ENCODE measurements at places on chromosomes 13 and 19.

GRCh38 chr13:30394751-30395191 is 27.5 kb upstream of the UBE2L5 start:
- no peak for DNase-seq

GRCh38 chr19:44131955-44132354 is 9.4 kb upstream of the ZNF234 start:
- no peak for DNase-seq

DNA sequence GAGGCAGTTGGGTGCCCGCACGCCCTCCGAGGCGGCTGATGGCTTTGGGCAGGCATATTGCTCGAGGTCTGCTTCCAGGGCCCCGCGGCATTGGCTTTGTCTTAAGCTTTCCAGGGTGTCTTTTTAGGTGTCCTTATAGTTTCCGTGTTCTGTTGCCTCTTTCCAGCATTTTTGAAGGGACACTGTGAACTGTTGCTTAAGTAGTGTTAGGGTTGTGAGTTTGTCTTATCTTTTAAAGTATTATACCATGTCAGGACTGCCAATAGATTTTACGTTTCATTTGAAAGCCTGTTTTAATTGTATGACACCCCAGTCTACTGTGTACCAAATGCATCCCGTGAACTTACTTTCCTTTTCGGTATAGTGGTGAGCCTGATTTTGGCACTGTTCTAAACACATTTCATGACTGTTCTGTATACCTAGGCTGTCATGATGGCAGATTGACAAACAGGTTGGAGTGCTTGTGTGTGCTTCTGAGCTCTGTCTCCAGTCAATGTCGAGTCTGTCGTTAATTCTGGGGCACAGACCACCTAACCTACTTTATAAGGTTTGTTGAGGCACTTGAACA is 656 bp downstream of the PCCA start:
- DNase-seq: no peak

DNA sequence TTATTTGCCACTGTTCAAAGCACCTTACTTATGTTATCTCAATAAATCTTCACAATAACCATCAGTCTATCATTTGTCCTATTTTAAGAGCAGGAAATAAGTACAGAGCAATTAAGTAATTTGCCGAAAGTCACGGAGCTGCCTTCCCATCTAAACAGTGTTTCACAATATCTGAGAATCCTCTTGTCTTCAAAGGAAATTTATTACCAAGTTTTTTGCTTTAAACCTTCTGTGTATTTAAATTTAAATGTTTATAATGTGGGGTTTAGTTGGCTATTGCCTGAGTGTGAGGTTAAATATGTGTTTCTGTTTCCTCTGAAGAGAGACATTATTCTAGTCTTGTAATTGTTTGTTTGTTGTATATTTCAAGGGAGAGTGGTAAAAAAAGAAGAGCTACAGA is 633.1 kb downstream of the EFNB2 start:
- no peak for DNase-seq

All from activated T-helper 1 cell treated with anti-CD3 and anti-CD28 coated beads, Interleukin-2, amount 50 U/mL, for 16 hours (primary cell).